ENCODE measurements at places on chromosomes 12 and 14. TPM values are rescaled to one million over a fixed set of nuclear protein-coding genes. Genes with fewer than 3 reads are reported as not detected.

GRCh38 chr14:90759370-90760077, 56.7 kb downstream of the TTC7B start:
- DNase-seq = no peak

The WDR20 gene
- 20.0 TPM for total RNA-seq

The BEST3 gene
- total RNA-seq = 40.9 TPM

The C14orf39 gene
- total RNA-seq = 2.1 TPM

- DNase-seq = peak; percentile 98
Measured at GRCh38 chr14:23443411-23443812, 8.0 kb upstream of the MYH7 start.

GRCh38 chr12:43306066-43306465, 245.9 kb downstream of the ADAMTS20 start:
- peak; percentile 39 for DNase-seq

DNA sequence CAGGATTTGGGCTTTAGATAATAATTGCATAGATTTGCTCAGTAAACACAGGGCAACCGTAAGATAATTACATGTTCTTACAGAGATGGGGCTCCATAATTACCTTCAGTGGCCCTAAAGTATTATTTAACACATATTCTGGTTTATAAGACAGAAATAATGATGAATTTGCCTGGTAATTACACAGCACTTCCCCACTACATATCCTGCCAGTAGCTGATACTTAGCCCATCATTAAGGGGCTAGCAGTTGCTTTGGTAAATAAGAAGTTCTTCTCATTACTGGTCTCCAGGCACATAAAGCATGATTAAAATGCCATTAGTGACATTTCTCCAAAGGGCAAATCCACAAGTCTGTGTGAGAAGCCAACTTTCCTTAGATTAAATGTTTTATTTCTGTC, 158.7 kb downstream of the NUAK1 start:
- DNase-seq = no peak
